PC-3 (cell line): ENCODE measurements at places on chromosomes 3 and 15. TPM values are rescaled to one million over a fixed set of nuclear protein-coding genes. Genes with fewer than 3 reads are reported as not detected.
A peak's percentile ranks its signal among the peaks of the same experiment; 100 is the strongest.

DNA sequence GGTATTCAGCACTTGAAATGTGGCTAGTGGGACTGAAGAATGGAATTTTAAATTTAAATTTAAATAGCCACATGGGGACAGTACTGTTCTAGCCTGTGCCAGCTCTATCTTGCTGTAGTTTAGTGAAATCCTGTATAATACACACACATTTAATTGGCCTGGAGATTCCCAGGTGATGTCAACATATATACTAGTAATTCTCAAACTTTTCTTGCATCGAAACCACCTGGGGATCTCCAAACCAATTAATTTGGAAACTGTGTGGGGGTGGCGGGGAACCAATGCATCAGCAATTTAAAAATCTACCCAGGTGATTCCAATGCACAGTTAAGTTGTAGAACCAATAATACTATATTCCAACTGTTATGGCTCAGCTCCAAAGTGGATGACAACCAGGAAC, 228.9 kb upstream of the MRPL3 start:
- no peaks in the 10 kb centered on the region for H3K36me3 ChIP-seq
- H3K4me1 ChIP-seq, result peaks cover 13% of the 10 kb centered on the region
- no peak overlapping the region for H3K4me3 ChIP-seq
- no peak overlapping the region for H3K27ac ChIP-seq
- H3K27me3 ChIP-seq, result no peaks in the 10 kb centered on the region
- DNase-seq, result no peak

GRCh38 chr3:50430950-50431435, 71.7 kb upstream of the TMEM115 start:
- H3K4me3 ChIP-seq, result no peak overlapping the region
- no peaks in the 10 kb centered on the region for H3K4me1 ChIP-seq
- no peaks in the 10 kb centered on the region for H3K36me3 ChIP-seq
- no peak overlapping the region for H3K27ac ChIP-seq

DNA sequence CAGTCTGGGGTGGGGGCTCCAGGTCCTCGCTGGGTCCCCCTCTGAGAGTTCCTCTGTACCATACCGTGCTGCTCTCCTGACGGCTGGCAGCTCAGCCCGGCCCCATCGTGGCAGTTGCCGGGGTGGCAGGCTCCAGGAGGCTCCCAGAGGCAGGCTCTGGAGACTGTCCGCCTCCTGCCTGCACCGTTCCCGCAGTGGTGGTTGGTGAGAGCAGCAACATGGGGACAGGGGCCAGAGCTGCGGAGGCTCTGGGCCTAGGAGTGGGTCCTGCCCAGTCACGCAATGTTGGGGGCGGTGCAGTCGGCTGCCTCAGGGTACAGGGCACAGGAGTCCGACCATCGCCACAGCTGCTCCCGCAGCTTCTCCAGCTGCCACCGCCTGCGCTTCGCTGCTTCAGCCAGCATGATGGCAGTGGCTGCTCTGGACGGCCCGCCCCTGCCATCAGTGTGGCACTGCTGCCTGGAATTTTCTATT, 492.7 kb downstream of the AGBL1 start:
- no peaks in the 10 kb centered on the region for H3K27me3 ChIP-seq
- H3K36me3 ChIP-seq, result no peaks in the 10 kb centered on the region
- no peak for DNase-seq
- no peaks in the 10 kb centered on the region for H3K4me1 ChIP-seq
- no peak overlapping the region for H3K27ac ChIP-seq
- H3K4me3 ChIP-seq, result no peak overlapping the region

DNA sequence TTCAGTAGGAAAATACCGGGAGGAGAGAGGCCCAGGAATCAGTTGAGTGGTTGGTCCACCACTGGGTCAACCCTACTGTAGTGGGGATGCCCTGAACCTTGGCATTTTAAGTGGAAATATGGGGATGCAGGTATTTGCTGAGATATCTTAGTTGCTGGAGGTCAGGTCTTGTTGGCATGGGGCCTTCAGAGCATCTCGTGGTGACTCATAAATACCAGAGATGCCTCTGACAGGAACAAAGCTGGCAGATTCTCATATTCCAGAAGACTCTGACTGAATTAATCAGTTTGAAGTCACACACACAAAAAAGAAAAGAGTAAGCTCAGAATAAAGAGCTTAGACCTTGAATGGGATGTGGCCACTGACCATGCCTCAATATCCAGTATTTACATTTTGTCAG, 91.6 kb downstream of the CACNA2D3 start:
- peaks cover 20% of the 10 kb centered on the region for H3K27me3 ChIP-seq
- no peaks in the 10 kb centered on the region for H3K36me3 ChIP-seq
- H3K4me1 ChIP-seq, result no peaks in the 10 kb centered on the region
- H3K4me3 ChIP-seq, result no peak overlapping the region
- DNase-seq, result peak; percentile 12

GRCh38 chr3:178117641-178118040, 418.6 kb upstream of the KCNMB2 start:
- no peak overlapping the region for H3K4me3 ChIP-seq
- H3K36me3 ChIP-seq, result no peaks in the 10 kb centered on the region
- no peaks in the 10 kb centered on the region for H3K27me3 ChIP-seq
- no peak overlapping the region for H3K27ac ChIP-seq

DNA sequence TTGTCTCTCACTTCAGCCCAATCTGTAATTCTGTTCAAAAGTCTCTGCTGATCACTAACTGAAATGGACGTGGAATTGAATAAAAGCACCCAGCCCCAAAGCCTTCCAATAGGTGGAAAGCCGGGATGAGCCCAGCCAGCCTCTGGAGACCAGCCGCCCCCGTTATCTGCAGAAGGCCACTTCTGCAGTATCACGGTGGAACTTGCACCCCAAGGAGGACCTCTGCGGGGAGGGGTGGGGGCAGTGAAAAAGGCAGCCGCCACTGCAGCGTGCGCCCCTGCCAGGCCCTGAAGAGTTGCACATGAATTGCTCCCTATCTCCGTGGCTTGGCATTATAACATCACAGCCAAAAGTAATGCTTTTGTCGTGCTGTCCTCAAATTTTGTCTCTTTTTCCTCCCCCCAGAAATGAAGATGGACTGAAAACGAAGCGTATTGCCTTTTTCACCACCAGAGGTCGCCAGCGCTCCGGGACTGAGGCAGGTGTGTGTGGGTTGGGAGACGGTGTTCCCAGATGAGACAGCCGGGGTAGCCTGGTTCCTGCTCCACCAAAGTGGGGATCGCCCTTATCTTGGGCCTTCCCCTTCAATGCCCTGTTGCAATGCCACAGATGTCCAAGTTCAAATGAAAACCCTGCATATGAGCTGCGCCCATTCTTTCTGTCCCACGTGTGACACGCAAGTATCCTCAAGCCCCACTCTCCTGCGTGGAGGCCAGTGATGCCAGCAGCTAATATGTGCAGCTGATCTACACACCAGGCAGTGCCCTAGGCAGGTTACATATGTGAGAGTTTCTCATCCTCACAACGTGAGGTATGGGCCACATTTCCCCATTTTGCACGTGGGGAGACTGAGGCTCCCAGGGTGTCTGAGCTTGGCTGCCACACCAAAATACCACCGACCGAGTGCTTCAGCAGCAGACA, 96.0 kb downstream of the LRRK1 start:
- H3K4me1 ChIP-seq, result no peaks in the 10 kb centered on the region
- no peak overlapping the region for H3K4me3 ChIP-seq
- no peaks in the 10 kb centered on the region for H3K27me3 ChIP-seq
- H3K27ac ChIP-seq, result no peak overlapping the region
- DNase-seq, result peak; percentile 75

- H3K27me3 ChIP-seq, result no peaks in the 10 kb centered on the region
- H3K27ac ChIP-seq, result no peak overlapping the region
- H3K4me1 ChIP-seq, result no peaks in the 10 kb centered on the region
- no peak overlapping the region for H3K4me3 ChIP-seq
These were observed 19.8 kb upstream of the PFN2 start for GRCh38 chr3:149990423-149990948.

The SH2D7 gene
- not detected in 2 replicates for total RNA-seq

The OSTN gene
- total RNA-seq, result 0.35 and 1.8 TPM in 2 replicates

The CIDEC gene
- not detected in 2 replicates for total RNA-seq
